NCI-H1417 treated with DMSO at 0.1 percent for 48 hours (cell line): ENCODE measurements at places on chromosomes 2 and 18.

GRCh38 chr18:79453816-79454735 is 58.3 kb downstream of the NFATC1 start:
- DNase-seq: no peak

GRCh38 chr2:241030883-241031282 is 32.5 kb downstream of the SNED1 start:
- no peak for DNase-seq

DNA sequence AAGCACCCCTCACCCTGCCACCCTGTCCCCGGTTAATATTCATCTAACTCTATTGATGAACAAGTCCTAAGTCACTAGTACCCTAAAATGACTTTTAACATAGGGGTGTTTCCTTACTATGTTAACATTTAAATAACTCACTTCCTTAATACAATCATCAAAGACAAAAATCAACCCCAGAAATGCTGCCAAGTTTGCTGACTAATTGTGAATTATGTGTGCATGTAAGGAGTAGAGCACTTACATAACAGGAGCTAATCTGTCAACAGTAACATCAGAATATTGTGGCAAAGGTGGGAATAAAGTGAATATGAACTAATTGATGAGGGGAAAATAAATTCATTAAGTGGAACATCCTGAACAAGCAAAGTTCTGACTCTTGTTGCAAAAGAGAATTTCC is 81.4 kb upstream of the ERBB4 start:
- DNase-seq: no peak

- no peak for DNase-seq
Observed at GRCh38 chr2:103664690-103665089, 902.9 kb downstream of the TMEM182 start.

- DNase-seq: no peak
Observed at GRCh38 chr2:233867993-233868532, at the start of gene MSL3B. Gene MSL3B (minus strand): TSS chr2:233868386.

- no peak for DNase-seq
Observed at GRCh38 chr2:146990311-146991054, 854.3 kb upstream of the ACVR2A start.
